ENCODE measurements at places on chromosomes 12 and 14.

DNA sequence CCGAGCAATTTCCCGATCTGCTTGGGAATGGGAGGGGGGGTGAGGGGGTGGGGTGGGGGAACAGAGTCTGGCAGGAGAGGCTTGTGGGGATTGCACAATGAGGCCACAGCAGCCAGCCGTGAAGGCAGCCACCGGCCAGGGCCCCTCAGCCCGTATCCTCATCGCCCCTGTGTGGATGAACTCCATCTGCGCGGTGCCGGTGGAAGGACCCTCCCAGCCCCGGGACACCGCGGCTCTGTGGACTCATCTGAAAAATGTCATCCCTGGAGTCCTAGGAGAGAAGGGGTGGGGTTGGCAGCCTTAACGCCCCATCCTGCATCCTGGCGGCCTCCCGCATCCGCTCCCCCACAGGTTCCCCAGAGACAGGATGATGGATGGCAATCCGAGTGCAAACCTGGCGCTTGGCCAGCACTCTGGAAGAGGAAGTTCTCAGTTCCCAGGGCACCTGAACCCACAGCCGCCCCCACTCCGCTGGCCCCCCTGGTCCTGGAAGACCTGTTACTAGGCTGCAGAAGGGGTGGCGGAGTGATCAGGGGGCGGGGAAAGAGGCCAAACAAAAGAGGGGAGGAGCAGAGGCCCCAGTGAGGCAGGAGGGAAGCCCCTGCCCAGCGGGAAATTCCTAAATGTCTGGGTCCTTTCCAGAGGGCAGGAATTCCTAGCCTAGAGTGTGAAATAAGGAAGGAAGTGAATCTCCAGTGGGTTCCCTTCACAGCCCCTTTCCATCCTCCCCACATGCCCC lies 1.2 kb upstream of the TNFAIP2 start:
- no peak for DNase-seq

GRCh38 chr12:40769846-40770245 lies 77.6 kb downstream of the CNTN1 start:
- no peak for DNase-seq

DNA sequence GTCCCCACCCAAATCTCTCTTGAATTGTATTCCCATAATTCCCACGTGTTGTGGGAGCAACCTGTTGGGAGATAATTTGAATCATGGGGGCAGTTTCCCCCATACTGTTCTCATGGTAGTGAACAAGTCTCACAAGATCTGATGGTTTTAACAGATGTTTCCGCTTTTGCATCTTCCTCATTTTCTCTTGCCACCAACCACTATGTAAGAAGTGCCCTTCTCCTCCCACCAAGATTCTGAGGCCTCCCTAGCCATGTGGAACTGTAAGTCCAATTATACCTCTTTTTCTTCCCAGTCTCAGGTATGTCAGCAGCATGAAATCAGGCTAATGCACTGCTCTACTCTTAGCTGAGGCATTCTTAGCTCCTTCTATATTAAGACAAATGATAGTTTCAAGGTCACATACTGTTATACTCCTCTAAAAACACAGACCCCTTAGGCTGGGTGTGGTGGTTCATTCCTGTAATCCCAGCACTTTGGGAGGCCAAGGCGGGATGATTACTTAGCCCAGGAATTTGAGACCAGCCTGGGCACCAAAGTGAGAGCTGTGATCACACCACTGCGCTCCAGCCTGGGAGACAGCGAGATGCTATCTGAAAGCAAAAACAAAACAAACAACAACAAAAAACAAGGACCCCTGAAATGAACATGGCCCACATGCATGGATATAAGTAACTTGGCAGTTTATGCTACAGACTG lies 3.6 kb downstream of the SCAF11 start:
- no peak for DNase-seq

GRCh38 chr12:57216921-57217879 lies 606 bp downstream of the NXPH4 start:
- no peak for DNase-seq

GRCh38 chr14:101040538-101041442 lies 137.3 kb upstream of the RTL1 start:
- no peak for DNase-seq

- DNase-seq: no peak
Observed at GRCh38 chr12:67633708-67634107, 14.8 kb upstream of the DYRK2 start.

GRCh38 chr14:26213846-26214575 lies 383.8 kb downstream of the NOVA1 start:
- no peak for DNase-seq

DNA sequence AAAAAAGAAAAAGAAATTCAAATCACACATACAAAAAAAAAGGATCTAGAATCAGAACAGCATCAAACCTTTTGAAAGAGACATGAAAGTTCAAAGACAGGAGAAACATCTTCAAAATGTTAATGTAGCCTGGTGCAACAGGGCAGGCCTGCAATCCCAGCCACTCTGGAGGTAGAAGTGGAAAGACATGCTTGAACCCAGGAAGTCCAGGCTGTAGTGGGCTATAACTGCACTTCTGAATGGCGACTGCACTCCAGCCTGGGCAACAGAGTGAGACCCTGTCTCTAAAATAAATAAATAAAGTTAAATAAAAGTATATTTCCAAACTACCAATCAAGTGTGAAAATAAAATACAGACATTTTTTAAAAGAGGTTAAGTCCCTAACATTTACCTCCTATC lies 18.7 kb upstream of the AP4S1 start:
- no peak for DNase-seq

GRCh38 chr14:35730871-35731270 lies 78.2 kb downstream of the RALGAPA1 start:
- no peak for DNase-seq

DNA sequence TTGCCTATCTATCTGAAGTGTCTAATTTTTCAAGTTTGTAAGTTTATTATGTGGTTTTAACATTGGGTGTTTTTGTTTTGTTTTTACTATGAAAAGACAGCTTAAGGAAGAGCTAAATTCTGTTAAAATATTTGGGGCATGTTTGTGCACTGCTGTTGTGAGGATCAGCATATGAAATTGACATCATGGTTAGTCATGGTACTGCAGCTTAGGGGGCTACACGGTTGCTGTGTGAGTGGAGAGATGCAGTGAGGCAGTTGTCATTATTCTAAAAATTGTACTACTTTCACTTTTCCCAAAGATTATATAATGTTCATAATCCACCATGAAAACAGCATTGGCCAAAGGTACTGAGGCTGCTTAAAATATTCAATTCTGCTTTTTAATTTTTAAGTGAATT lies 49.0 kb downstream of the ZC3H14 start:
- DNase-seq: no peak

Measured in activated CD8-positive, alpha-beta memory T cell treated with anti-CD3 and anti-CD28 coated beads for 1 hour (primary cell).